ENCODE measurements at places on chromosomes 5 and 9.

GRCh38 chr5:14783691-14784090, 87.9 kb downstream of the ANKH start:
- no peak for DNase-seq

DNA sequence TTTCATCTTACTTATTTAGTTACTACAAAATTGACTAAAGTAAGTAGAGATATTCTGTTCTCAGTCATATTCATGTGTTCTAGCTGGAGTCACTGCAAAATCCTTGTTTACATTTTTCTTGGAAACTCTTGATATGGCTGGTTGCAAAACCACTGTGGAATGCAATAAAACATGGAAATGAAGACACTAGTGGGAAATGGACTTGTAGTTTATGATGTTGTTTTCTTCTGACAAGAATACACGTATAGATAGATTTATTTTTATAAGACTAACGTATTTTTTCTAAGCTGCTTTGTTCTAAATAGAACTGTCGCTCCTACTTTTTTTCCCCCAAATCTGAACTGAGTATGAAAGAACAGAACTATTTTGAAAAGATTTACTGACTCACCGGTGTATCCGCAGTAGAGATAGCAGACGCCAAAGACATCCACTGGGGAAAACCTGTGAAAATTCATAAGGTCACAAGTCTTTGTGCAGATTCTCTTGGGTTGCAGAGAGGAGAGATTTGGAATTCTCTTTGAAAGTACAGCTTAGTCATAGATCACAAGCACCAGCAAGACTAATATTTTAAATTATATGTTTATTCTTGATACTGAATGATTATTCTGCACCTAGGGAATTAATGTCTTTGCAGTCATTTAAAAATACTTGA, 119.6 kb upstream of the TAF11L2 start:
- no peak for DNase-seq

- no peak for DNase-seq
Observed at GRCh38 chr5:10324518-10325370, 17.0 kb upstream of the CMBL start.

GRCh38 chr5:154189256-154189818, 1.2 kb upstream of the GALNT10 start:
- no peak for DNase-seq

- no peak for DNase-seq
Observed at GRCh38 chr5:135243556-135244285, 155.3 kb downstream of the MACROH2A1 start.

- no peak for DNase-seq
Observed at GRCh38 chr5:116135344-116135743, 50.5 kb downstream of the COMMD10 start.

- DNase-seq: no peak
Observed at GRCh38 chr5:108145351-108145750, 236.5 kb downstream of the FBXL17 start.

DNA sequence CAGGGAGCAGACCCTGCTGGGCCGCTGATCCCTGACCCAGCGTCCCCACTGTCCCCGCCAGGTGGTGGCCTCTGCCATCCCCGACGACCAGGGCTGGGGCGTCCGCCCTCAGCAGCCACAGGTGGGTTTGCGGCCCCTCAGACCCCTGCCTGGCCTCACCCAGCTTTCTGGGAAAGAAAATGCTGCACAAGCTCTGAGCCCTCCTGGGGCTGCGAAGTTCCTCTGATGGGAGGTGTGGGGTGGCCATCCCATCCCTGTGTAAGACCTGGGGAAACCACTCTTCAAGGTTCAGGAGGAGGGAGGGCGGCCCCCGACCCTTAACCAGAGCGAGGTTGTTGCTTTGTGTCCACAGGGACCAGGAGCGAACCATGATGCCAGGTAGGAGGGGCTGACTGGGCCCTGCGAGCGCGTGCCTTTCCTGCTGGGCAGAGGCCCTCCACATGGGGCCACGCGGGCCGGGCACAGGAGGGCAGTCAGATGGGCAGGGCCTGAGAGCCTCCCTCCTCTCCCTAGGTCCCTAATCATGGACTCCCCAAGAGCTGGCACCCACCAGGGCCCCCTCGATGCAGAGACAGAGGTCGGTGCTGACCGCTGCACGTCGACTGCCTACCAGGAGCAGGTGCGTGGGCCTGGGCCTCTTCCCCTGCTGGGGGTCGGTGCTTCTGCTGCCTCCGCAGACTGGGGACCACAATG, 7.7 kb downstream of the NOXA1 start:
- DNase-seq: no peak

DNA sequence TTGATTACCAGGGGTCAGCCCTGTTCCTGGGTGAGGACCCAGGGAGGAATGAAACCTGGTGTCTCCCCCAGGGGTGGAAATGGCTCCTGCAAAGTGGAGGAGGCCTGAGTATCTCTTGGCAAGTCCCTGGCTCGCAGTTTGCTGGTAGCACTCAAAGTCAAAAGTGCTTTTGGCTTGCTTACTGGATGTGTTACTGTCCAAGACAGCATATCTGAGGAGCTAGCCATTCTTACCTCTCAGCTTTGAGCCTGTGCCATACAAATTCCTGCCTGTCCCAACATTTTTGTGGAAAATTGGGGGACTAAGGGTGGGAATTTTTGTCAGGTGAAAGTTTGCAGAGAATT, 9.9 kb downstream of the ZNF618 start:
- DNase-seq: no peak

DNA sequence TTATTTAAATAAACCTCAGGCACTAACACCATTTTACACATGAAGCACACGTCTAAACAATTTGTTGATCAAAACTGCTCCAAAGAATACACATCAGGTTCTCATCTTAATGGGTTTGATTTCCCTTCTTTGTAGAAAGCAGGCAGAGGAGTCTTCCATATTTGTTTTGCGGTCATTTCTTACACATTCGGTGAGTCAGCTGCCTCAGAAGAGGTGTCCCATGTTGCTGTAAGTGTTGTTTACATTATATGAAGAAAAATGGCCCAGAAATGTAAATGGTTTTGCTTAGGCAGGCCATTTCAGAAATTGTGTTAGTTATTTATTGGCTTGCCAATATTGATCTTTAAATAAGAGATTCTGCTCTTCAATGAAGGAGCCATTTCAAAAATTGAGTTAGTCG, 325.8 kb downstream of the TENT4A start:
- no peak for DNase-seq

DNA sequence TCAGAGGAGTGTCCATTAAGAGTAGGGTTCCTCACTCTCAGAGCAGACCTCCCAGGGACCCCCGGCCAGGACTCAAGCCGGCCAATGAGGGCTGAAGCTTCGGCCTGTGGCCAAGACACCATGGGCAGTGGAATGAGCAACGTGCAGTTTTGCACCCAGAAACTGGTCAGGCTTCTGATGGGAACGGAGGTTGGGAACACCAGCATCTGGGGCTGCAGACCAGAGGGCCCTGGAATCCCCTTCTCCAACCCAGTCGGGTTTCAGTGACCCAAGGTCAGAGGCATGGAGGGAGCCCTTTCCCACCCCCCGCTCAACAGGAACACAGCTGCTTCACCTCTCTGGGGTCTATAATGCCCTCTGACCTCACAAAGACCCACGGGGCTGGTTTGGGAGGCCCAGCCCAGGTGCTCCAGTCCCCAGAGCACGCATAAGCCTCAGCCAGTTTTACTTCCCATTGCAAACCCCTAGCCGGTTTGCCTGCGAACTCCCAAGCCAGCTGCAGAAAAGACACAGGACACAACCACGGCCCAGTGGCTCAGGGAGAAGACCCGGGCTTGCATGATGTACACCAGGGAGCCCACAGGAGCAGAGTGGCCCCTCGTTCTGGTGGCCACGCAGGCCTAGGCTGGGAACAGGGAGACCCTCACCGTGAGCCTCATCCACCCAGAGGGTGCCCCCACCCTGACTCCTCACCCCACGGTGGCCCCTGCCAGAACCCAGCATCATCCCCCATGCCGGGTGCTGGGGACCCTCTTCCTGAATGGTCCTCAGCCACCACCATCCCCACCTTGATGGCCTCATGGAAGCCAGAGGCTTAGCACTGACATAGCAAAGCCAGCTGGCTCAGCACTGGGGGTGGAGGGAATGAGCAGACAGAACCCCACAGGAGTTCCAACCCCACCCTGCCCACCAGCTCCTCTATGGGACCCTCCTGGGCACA, 30.6 kb downstream of the VAV2 start:
- no peak for DNase-seq

DNA sequence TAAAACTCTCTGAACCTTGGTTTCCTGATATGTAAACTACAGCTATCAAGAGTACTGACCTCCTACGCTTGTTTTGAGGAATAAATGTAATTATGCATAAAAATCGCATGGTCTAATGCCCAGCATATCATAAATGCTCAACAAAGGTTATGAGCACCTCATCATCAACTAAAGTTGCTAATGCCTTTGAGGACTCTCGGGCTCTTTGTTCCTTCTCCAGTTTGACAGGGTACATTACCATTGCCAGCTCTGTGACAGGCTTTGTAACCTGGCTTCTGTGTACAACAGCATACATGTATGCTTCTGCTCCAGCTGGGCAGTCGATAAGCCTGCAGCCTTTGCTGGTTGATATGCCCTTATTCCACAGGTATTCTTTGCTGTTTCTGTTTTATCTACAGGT, 95.2 kb downstream of the C9orf152 start:
- no peak for DNase-seq

- no peak for DNase-seq
Observed at GRCh38 chr5:179275941-179276837, 69.1 kb downstream of the ADAMTS2 start.

- no peak for DNase-seq
Observed at GRCh38 chr5:179418972-179419371, 73.7 kb upstream of the ADAMTS2 start.

- DNase-seq: no peak
Observed at GRCh38 chr5:29061381-29061780, 2023.0 kb upstream of the CDH9 start.

GRCh38 chr5:55911784-55912653, 60.9 kb downstream of the IL31RA start:
- DNase-seq: no peak

DNA sequence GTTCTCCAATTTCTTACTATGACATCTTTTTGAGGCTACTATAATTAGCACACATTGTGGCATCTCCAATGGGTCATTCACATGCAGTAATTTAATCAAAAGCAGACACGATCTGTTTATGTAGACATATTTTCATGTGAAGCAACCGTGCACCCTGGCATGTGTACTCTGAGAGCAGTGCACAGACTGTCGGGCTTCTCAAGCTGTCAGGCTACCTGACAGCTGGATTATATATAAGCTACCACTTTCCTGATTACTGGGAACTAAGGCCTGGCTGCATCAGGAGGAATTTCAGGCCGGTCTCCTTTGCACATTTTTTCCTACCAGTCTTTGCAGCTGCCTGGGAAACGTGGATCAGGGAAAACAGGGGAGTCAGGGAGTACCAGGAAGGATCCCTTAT, 197.5 kb downstream of the MAPKAP1 start:
- no peak for DNase-seq

GRCh38 chr9:117224695-117225094, 190.2 kb downstream of the ASTN2 start:
- DNase-seq: no peak

DNA sequence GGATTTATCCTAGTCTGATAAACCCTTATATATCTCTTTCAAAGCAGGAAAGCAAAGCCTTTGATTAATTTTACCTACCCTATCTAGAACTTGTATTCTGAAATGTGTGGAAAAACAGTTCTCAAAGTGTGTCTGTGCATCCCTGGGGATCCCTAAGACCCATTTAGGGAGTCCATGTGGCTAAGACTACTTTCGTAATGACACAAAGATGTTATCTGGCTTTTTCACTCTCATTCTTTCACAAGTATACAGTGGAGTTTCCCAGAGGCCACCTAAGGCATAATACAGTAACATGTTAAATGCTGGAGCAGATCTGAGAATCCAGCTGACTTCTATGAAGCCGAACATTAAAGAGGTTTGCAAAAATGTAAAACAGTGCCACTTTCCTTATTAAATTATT, 54.3 kb upstream of the TNFSF15 start:
- no peak for DNase-seq

GRCh38 chr5:172133359-172134029, 54.5 kb downstream of the STK10 start:
- DNase-seq: no peak

GRCh38 chr9:127539259-127539981, 72.7 kb upstream of the STXBP1 start:
- DNase-seq: no peak

GRCh38 chr5:36181774-36182173, 29.9 kb downstream of the SKP2 start:
- DNase-seq: no peak

- no peak for DNase-seq
Observed at GRCh38 chr9:117414906-117415331, at the start of gene ASTN2. ASTN2 (minus strand) TSS chr9:117415057; CDS start chr9:117414938, 119 bp downstream.

GRCh38 chr9:17528859-17529258, 50.0 kb upstream of the SH3GL2 start:
- DNase-seq: no peak

DNA sequence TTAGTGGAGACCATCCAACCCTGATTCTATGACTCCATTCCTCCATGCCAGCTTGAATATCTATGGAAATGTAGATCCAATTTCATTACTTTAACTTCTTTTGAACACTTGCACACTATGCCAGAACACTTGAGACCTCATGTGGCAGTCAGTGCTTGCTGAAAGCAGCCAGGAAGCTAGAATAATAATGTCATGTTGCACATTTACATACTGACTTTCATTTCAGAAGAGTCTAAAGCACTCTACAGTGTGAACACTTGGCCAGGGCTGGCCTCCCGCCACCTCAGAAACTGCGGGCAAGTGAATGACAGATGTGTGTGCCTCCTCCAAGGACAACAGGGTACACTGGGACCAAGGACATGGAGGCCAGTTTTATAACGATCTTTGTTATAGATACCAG, 97.3 kb downstream of the SLF1 start:
- DNase-seq: no peak

DNA sequence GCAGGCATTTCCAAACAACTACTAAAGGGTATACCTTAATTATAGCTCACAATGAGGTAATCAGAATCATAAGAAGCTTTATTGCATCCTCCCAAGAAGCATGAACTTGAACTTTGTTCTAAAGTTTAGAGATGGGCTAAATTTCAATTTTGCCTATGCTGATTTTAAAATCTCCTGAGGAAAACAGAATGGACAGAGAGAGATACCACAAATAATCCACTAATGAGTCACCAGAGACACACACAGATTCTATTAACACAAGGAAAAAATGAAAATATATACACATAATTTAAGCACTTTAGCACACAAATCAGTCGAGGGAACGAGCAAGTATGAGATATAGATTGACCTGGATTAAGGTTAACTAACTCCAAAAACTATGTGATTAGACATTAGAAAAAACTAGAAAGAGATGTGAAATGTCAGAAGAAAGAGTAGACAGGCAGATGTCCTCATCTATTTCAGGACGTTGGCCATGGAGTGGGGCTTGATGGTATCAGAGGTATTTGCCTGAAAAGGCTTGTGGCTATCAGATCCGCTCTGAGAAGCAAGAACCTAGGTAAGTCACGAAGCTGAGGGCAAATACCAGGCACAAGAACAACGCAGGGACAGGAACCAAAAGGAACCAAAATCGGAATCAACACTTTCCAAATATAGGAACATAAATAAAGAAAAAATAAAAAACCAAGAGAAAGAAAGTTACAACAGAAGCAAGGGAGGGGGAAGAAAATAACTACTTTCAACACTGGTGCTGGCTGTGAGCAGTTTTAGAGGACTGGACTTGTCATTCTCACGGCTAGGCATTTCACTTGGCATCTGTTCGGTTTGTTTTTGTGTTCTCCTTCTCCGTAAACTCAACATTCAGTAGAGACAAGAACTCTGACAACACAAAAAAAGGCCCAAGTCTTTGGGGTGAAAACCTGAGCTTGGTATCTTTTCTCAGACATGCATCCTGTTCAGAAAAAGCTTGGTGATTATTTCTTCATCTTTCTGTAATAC, 294.6 kb upstream of the PUM3 start:
- DNase-seq: no peak

- no peak for DNase-seq
Observed at GRCh38 chr5:101080462-101081240, 177.6 kb upstream of the ST8SIA4 start.

GRCh38 chr5:170190436-170191134, 42.2 kb upstream of the C5orf58 start:
- no peak for DNase-seq

All from stimulated activated CD4-positive, alpha-beta T cell treated with anti-CD3 and anti-CD28 coated beads, TNF-alpha, amount 100 ng/mL, for 1 hour (primary cell).